ENCODE measurements at places on chromosomes 4 and X. TPM values are rescaled to one million over a fixed set of nuclear protein-coding genes. Genes with fewer than 3 reads are reported as not detected.

DNA sequence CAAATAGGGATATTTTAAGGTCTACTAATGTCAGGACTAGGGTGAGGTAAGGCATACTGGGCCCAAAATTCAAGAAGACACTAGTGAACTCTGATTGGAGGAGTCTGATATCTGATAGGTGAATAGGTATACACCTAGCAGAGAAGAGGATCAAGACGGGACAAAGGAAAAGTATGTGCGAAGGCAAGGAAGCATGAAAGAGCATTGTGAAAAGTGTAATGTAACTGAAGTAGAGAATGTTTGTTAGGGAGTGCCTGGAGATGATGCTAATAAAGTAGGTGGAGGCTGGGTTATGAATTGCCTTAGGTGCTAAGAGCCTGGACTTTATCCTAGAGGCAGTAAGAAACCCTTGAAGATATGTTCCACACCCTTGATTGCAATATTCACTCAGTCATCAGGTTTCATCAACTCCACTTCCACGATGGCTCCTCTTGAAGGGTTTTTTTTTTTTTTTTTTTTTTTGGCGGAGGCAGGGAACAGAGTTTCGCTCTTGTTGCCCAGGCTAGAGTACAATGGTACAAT lies 49.9 kb upstream of the XIAP start:
- no peaks in the 10 kb centered on the region for H3K27me3 ChIP-seq
- no peak for DNase-seq
- no peak overlapping the region for H3K27ac ChIP-seq

- H3K27me3 ChIP-seq = peaks cover 4% of the 10 kb centered on the region
- H3K4me3 ChIP-seq = no peak overlapping the region
- no peak for DNase-seq
- H3K27ac ChIP-seq = no peak overlapping the region
These were observed 77.6 kb downstream of the ARHGAP6 start for GRCh38 chrX:11588097-11588496.

GRCh38 chrX:81868979-81869378 lies 667.1 kb downstream of the SH3BGRL start:
- no peaks in the 10 kb centered on the region for H3K4me1 ChIP-seq
- H3K27ac ChIP-seq = no peak overlapping the region
- H3K36me3 ChIP-seq = no peaks in the 10 kb centered on the region
- H3K4me3 ChIP-seq = no peak overlapping the region

The GAGE1 gene
- total RNA-seq = not detected

The CT47A1 gene
- total RNA-seq = not detected

- peak; percentile 50 for DNase-seq
- peaks cover 20% of the 10 kb centered on the region for H3K4me1 ChIP-seq
- peak overlapping the region; percentile 71 for H3K27ac ChIP-seq
- H3K4me3 ChIP-seq = no peak overlapping the region
- H3K36me3 ChIP-seq = no peaks in the 10 kb centered on the region
These were observed 95.5 kb upstream of the KLHL13 start for GRCh38 chrX:118211891-118212816.

GRCh38 chr4:39846705-39847104 lies 131.0 kb downstream of the PDS5A start:
- no peak for DNase-seq
- no peak overlapping the region for H3K4me3 ChIP-seq
- H3K27me3 ChIP-seq = no peaks in the 10 kb centered on the region

The APOO gene
- 15.6 TPM for total RNA-seq

The NDNF gene
- 12.0 TPM for total RNA-seq

The TLR3 gene
- total RNA-seq = 1.6 TPM

DNA sequence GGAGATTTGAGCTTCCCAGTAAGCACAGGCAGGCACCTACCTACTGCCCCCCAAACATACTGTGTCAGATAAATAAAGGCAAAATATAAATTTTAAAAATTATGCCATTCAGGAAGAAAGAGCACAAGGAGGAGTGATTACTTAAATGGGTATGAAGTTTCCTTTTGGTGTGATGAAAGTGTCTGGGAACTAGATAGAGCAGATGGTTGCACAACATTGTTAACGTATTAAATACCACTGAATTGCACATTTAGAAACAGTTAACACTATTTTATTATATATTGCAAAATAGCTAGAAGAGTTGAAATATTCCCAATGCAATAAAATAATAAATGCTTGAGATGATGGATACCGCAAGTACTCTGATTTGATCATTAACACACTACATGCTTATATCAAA lies 374.7 kb upstream of the FGF13 start:
- H3K4me1 ChIP-seq = no peaks in the 10 kb centered on the region
- no peak overlapping the region for H3K4me3 ChIP-seq
- H3K27ac ChIP-seq = no peak overlapping the region
